ENCODE measurements at places on chromosomes 3 and 15.

DNA sequence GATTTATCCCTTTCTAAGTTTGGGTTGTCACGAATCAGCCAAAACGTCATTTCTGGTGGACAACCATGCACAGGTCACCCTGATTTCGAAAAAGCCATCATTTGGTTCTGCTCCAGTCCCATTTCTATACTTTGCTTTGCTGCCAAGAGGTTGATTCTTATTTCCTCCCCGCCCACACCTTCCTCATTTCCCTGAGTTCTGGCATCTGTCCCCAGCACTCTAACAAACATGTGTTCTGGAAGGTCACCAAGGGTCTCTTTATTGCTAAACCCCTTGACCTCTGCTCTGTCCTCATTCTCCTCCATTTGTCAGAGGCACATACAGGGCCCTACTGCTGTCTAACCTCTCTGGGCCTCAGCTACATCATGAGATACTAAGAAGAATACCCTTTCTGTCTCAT lies 36.4 kb upstream of the PTPRG start:
- no peak for DNase-seq

DNA sequence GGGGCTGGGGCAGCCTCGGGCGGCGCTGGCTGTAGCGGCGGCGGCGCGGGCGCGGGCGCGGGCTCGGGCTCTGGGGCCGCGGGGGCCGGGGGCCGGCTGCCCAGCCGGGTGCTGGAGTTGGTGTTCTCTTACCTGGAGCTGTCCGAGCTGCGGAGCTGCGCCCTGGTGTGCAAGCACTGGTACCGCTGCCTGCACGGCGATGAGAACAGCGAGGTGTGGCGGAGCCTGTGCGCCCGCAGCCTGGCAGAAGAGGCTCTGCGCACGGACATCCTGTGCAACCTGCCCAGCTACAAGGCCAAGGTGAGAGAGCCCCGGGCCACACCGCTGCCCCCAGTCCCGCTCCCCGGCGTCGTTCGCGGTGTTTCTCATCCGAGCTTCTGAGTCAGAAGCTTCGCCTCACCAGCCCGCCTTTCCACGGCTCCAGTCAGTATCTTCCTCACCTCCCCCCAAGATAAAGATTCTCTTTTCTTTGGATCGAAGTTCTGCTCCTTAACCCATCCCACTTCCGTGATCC lies 600 bp downstream of the FBXO45 start:
- DNase-seq: no peak

DNA sequence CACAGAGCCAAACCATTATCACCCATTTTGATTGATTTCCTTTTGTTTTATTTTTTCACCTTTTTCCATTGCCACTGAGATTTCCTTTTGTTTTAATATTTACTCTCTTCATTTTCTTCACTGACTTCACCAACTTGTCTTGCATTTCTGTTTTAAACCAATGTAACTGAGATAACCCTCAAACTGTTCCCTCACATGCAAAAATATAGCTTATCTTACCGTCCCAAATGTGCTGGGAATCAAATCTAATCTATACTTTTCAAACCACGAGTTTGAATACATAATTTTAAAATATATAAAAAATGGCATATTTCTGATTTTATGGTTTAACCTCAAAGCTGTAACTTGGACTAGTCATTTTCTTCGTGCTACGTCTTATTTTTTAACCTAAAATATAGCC lies 143.8 kb downstream of the PLD1 start:
- DNase-seq: no peak

DNA sequence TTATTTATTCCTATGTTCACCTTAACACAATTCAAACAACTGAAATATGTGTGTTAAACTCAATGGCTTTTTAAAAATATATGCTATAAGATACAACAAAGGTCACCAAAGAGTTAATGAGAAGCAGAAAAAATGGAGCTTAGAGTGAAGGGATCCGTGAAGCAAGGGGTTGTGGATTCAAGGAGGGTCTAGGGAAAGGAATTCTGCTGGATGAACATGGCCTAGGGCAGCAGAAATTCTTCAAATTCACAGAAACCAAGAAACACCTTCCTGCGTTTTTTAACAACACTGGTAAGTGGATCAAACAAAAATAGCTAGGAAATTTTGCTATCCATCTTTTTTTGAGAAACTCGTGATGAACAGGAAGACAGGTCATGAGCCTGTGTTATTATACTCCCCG lies 59.3 kb upstream of the PLSCR5 start:
- DNase-seq: no peak

DNA sequence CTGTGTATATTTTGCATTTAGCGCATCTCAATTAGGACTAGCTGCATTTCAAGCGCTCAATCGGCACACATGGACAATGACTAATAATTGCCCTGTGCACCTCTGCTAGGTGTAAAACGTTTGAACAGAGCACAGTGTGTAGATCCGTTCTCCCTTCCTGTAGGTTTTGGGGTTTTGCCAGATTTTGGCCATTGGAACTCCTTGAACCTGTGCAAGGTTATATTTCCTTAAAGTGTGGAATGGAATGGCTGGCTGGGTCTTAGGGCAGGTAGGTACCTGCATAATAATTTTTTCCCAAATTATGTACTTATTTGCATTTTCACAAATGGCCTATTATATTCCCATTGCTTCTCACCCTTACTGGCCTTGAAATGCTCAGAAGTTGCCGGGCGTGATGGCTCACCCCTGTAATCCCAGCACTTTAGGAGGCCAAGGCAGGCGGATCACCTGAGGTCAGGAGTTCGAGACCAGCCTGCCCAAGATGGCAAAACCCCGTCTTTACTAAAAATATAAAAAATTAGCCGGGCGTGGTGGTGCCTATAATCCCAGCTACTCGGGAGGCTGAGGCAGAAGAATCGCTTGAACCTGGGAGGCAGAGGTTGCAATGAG lies 777 bp downstream of the RNU5B-1 start:
- DNase-seq: peak; percentile 59

- no peak for DNase-seq
Observed at GRCh38 chr3:112956351-112956750, 18.6 kb downstream of the CD200R1 start.

- no peak for DNase-seq
Observed at GRCh38 chr3:112984485-112984884, 6.3 kb upstream of the GTPBP8 start.

- DNase-seq: no peak
Observed at GRCh38 chr15:59283717-59284391, 77.2 kb downstream of the LDHAL6B start.

DNA sequence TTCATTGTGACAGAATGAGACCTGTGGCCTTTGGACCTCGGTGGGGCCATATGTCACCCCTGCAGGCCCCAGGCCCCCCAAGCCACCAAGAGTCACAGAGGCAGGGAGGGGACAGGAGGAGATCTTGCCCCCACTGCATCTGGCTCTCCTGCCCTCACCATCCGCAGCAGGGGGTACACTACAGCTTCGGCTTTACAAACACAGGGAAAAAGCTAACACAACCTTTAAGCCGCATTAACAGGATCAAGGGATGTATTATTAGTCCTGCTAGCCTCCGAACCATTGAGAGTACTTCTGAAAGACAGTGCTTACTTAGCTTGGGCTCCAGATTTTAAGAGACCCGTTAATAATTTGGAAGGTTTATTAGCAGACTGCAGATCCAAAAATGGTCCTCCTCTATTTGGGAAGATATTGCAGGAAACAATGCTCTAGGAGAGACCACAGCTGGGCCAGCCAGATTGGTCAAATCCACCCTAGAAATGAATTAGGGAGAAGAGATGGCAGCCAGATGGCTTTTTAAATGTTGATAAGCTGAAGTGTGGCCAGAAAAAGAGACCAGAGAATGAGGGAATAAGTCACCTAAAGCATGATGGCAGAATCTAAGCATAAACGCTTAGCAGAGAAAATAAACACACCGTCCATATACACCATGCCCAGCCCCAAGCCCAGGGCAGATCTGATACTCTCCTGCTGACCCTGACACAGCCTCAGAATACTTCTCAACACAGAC lies 31.5 kb downstream of the SRGAP3 start:
- DNase-seq: no peak

DNA sequence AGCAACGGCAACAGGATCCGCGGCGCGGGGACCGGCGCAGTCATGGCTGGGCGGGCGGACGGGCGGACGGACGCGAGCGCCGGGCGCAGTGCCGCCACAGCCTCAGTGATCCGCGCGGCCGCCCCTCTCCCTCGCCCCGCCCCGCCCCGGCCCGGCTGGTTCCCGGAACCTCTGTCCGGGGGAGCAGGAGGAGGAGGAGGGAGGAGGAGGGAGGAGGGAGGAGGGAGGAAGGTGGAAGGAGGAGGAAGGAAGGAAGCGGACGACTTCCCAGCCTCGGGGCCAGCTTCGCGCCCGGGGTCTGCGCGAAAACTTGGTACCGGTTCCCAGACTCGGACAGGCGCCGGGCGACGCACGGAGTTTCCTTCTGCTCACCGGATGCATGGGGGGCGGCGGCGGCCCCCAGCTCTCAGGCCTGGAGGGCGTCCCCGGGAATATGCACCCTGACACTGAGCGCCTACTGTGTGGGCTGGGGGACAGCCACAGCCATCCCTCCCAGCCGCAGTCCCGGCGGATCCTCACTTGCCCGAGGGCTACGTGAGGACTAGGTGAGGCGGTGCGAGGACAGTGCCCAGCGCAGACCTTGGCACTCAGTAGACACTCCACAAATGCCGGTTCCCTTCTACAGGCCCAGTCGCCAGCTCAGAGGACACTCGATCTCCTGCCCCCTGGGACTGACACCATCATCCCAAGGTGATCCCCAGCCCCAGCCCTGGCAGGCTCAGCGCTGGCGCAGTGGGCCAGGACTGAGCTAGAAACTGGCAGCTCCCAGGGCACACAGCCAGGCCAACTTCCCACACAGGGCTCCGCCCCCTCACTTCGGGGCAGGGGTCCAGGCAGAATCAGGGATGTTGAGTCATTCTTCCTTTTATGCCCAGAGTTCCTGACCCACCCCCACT lies at the start of gene SHISA5:
Gene SHISA5, minus strand, starts transcription at position 124 of the 896 bp plus-strand sequence. Its CDS starts 80 bp downstream, at position 44.
- no peak for DNase-seq

GRCh38 chr3:41356775-41357174 lies 157.5 kb downstream of the CTNNB1 start:
- no peak for DNase-seq

GRCh38 chr3:164018500-164018899 lies 1059.8 kb downstream of the SI start:
- no peak for DNase-seq

GRCh38 chr15:47954196-47954595 lies 166.6 kb upstream of the SLC24A5 start:
- DNase-seq: no peak

GRCh38 chr3:172343979-172344378 lies 104.3 kb downstream of the GHSR start:
- no peak for DNase-seq

- no peak for DNase-seq
Observed at GRCh38 chr3:140399871-140400270, 278.0 kb upstream of the TRIM42 start.

DNA sequence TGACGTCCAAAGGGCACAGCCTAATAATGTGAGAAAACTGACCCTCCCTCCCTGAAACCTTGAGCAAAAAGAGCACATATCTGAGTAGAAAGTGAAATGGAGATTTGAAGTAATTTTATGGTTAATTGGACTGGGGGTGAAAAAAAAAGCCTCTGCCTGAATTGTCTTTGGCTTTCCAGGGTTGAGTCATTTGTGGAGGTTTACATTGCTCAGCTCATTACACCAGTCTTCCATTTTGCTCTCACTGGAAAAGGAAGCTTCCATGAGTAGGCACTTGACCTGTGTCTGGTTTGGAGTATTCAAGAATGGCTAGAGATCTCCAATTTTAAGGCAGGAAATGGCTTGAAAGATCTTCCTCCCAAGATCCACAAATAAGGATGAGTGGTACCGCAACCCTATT lies 273.9 kb downstream of the PDCD6IP start:
- DNase-seq: no peak

GRCh38 chr3:192731233-192731632 lies 3.9 kb upstream of the FGF12 start:
- DNase-seq: no peak

DNA sequence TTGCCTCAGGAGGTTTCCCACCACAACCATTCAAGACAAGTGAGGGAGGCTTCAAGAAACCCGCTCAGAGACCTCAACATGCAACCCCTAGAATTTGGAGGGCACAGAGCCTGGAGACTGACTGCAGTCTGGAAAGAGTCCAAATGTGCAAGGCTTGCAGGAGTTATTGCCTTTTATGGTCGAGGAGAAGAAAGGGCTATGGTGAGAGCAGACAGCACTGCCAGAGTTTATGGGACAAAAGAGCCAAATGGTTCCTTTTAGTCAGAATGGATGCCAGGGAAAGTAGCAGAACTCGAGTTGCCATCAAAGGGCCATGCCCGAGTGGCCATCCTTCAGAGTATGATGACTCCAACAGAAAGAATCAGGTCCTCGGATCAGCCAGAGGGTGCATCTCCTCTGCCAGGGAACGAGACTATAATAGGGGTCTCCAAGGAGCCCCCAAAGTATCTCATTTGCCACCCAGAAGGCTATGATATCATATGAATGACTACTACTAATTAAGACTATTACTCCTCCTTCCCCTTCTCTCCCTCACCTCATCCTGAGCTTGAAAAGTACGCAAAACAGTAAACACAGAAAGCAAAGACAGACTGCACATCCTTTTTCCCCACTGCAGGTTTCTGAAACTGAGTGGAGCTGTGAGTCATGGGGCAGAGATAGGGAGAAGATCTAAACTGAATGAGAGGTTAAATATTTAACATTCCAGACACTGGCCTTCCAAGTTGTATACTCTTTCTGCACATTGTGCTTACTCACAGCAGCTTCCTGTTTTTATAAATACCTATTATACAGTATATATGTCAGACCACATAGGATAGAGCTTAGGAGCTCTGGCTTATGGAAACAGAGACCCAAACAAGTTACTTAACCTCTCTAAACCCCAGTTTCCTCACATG lies 33.9 kb upstream of the TMCO5A start:
- no peak for DNase-seq

DNA sequence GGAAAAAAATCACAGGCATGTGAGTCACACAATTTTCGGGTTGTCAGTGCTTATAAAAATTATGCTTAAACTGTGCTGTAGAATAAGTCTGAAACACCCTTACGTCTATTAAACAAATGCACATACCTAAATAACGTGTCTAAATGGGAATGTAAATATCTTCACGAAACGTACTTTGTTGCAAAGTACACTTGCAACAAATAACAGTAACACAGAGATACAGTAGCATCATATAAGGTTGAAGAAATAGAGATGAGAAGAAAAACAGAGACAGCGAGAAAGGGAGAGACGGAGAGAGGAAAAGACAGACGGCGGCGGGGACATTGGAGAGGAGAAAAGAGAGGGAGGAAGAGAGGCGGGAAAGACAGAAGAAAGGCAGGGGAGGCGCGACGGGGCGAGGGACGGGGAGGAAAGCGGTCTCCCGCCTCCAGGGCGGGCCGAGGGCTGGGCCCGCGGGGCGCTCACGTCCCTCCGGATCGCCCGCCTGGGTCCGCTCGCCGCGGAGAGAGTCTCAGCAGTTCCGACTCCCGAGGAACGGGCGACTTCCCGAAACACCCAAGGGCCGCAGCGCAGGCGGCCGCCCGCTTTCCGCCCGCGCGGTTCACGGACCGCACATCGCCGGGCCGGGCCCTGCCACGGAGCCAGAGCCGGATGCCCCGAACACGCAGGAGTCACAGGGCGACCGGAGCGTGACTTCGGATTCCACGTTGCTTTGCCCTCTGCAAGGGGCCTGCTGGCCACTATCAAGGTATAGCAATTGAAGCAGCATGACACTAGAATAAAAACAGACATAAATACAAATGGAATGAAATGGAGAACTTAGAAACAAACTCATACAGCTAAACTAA lies 153.4 kb downstream of the LMLN start:
- DNase-seq: no peak
